T-helper 1 cell (primary cell): ENCODE measurements at places on chromosomes 12 and 14.
A peak's percentile ranks its signal among the peaks of the same experiment; 100 is the strongest.

GRCh38 chr14:49920935-49921334 lies 28.1 kb downstream of the ARF6 start:
- DNase-seq: no peak

GRCh38 chr14:95146079-95146771 lies 11.1 kb downstream of the DICER1 start:
- DNase-seq: no peak

GRCh38 chr12:6229224-6230218 lies 29.3 kb downstream of the CD9 start:
- no peak for DNase-seq

DNA sequence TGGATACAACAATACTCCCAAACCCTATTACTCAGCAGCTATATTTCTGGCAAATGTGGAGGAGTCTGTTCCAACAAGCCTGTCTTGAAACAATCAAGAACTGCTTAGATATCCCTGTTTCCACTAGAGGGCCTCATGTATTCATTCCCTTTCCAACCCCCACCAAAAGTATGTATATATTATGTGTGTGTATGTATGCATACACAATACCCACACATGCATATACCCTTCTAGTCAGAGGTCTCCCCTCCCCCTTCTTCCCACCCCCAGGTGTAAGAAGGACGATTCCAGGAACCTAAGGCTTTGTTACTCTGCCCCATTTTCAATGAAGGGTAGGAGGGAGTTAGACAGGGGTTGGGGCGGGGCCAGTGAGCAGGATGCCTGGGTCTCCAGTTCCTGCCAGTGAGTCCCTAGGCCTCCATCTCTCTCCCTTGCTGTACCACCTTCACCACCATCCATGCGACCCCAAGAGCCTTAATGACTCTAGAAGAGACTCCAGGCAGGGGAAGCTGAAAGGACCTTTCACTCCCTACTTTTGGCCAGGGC lies at the start of gene DGKA:
TSS of gene DGKA (plus strand) at position 392 of the 546 bp plus-strand sequence. CDS start 5,342 bp downstream, outside the sequence.
- peak; percentile 90 for DNase-seq

DNA sequence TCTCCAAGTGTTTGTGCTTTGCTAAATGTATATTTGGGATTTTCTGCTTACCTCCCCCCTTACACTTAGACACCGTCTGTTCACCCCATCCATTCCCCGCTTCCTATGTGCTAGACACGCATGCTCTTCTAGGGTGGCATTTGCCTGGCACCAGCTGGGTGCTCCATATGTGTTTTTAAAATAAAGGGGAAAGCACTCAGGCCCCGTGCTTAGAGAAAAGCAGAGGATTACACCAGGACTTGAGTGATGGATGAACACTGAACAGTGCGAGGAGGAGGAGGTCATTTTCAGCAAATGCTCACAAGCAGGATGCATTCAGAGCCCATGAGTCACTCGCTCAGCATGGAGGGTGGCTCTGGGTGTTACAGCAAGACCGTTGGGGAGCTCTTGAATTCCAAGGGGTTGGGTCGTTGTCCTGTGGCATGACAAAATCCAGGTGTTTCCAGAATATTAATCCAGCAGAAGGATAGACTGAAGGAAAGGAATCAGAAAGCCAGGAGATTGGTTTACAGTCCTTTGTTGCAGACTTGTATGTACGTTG lies 2.9 kb upstream of the BDKRB1 start:
- DNase-seq: no peak

DNA sequence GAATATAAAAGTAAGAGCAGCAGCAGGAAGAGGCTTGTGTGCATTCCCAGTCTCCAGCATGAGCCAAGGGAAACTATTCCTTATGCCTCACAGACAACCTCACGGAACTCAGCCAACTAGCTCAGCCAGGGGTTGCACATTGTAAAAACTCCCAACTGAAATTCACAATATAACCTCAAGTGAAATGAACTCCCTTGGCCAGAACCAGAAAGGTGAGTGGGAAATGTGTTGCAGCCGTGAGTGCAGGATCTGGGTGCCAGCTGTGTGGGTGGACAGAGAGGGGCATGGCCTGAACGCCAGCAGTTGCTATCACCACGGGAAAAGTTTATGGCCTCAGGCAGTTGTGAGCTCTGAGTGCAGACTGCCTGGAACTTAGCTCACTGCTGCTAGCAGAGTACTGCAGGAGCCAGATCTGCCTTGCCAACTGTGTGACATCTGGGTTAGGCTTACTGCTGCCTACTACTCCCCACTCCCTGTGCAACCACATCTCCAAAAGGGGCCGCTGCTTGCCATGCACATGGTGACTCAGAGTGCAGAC lies 2.3 kb upstream of the CLEC1A start:
- DNase-seq: no peak

DNA sequence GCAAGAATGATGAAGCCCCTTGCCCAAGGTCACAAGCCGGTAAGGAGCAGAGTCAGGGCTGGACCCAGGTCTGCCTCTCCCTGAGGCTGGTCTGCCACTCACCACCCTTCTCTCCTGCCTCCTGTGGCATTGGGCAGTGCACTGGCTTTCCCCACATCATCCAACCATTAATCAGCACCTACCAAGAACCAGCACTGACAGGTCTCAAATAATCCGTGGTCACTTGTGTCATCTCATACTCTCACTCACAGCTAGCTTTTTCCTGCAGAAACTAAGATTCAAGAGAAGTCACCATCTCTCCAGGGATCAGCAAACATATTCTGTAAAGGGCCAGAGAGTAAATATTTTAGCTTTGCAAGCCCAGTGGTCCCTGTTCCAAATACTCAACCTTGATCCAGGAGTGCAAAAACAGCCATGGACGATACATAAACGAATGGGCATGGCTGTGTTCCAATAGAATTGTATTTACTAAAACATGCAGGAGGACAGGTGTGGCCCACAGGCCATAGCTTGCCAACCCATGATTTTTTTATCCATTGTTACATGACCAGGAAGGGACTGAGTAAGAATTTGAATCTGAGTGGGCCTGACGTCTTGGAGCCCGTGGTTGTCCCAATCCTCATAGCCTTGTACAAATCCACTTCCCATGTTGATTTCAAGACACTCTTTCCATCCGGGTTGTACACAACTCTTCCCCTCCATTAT lies 374.2 kb downstream of the BCL11B start:
- no peak for DNase-seq

DNA sequence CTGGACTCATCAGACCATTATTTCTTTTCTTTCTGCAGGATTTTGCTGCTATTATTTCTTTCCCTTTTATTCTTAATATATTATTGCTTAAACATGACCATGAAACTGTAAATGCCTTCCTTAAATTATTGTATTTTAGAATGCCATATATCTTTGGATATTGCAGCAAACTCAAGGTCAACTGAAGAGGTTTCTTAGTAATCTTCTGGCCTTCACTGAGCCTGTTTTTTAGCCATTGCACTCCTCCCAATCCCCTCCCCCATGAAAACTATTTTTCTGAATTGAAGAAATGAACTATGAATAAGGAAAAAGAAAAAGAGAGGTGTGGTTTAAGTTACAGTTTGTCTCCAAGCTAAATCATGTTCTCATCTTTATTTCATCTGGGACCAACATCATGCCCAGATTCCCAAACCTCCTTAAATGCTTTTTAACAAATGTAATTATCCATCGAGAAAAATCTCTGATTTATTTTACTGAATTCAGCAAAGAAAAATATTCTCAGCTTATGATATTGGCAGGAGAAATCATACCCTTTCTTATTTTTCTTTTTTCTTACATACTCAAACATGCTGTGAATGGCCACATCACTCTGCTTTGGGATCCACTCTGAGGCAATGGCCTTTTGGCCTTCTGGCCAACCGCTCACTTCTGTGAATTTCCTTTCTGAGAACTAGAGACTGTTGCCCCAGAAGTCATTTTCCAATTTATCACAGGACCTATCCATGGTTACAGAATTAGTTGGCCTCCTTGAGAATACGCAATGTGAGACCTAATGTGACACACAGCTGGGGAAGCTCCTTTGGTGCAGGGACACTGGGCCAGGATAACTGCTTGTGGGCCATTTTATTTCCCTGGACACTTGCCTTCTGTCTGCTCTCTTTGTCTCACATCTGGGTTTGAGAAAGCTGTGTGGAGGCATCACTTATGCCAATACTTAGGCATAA lies 50.9 kb downstream of the IGF1 start:
- no peak for DNase-seq

DNA sequence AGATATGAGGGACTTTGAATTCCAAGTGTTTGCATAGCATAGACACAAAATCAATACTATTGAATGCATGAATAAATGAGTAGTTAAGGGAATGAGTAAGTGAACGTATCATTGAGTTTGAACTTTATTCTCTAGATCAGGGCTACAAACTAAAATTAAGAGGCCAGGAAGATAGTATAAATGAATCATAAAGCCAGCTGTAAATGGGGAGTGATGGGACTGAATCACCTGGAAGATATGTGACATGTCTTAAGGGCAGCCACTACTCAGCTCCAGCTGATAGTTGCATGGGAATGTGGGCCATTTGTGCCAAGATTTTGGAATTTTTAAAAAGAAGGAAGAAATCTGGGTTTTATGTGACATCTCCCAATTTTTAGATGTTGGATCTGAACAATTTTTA lies 229.9 kb downstream of the AKAP6 start:
- no peak for DNase-seq

- no peak for DNase-seq
These were observed 57.7 kb downstream of the RPAP3 start for GRCh38 chr12:47648056-47648579.

GRCh38 chr14:85686908-85687307 lies 157.0 kb downstream of the FLRT2 start:
- DNase-seq: no peak

DNA sequence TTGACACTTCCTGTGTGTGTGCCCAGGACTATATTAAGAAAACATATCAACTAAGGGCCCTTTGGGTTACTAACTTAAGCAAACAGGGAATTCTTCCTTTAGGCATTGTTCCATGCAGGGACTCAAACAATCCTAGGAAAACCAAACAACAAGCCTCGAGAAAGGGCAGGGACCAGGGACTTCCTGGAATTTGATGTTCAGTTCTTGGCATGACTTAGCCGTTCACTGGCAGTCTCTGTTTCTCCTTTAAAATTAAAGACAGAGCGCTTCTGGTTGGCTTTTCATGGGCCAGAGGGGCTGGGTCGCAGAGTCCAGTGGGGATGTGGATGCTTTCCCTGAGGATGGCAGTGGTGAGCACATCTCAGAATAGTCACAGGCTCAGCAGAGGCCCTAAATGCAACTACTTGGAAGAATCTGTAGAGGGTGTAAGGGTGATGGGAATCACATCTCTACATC lies 35.2 kb downstream of the RNFT2 start:
- no peak for DNase-seq

DNA sequence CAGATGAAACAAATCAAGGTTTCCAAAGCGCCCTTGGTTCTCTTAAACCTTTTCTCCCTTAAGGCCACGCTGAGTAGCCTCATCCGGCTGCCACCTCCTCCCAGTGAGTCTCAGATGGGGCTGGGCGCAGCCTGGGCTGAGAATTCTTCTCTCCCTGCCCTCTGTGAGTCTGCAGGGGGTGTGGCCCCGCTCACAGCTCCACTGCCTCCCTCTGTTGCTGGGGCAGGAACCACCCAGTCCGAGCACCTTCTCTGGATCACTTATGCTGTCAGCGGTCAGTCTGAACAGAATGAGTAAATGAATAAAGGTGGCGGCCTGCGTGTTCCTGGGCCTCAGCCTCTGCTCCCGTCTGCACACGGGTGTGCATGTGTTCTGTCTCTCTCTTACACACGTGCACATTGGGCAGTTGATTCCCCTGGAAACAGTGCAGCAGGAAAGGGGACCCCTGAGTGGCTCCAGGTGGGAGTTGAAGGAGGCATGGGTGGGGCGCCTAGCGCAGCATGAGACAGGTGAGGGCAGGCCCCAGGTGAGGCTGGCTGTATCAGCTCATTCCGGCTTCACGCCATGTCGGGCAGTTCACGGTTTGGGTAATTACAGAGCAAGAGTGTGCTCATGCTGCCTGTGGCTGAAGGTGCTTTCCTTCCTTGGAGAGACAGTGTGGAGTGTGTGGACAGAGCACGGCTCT lies 4.3 kb downstream of the PAPLN start:
- DNase-seq: no peak

GRCh38 chr14:28412077-28412476 lies 354.5 kb upstream of the FOXG1 start:
- DNase-seq: no peak

DNA sequence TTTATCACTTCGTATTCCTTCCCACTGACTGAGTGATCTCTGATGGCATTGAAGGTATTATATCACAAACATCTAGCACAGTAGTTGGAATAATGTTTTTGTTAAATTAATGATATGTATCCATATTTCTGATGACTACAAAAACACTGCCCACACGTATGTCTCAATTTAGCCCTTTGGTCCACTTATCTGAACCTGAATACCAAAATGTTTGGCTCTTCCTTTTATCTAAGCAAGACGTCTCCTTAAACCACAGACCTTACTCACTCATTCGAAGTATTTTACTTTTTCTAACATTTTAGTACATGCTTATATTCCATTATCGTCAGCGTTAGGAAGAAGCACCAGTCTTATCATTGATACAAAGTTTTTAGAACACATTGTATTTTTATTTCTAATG lies 126.4 kb downstream of the PIK3C2G start:
- no peak for DNase-seq

- DNase-seq: no peak
These were observed 362 bp upstream of the TSFM start for GRCh38 chr12:57782243-57782607.

DNA sequence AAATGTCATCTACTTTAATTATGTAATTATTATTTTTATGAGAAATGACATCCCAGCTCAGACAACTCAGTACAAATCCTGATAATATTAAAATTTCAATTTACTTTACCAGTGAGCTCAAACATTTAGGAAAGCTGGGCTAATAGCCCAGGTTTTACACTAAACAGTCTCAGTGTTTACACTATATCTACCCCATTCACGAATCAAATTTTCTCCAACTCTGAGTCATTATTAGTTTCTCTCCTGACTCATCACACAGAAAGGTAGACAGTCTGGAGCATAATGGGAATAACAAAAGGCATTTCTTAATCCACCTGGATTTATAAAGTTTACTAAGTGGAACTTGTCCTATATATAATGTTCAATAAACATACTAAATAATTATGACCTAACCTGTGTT lies 5.7 kb downstream of the PAWR start:
- no peak for DNase-seq

GRCh38 chr12:26172946-26173552 lies 22.3 kb upstream of the SSPN start:
- no peak for DNase-seq

DNA sequence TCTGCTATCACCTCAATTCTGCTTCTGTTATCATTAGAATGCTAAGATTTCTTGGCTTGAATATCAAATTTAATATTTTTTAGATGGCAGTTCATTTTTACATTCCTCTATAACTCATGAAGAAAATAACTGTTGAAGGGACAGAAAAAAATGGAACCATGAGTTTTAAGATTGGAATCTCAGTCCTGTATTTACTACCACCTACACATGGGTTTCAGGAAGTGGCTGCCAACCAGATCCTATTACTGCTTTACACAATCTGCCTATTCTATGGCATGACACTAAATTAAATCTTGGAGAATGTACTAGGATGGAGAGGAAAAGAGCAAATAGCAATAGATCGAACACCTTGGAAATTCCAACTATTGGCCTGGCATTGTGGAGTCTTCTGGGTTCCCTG lies 140.8 kb downstream of the DUSP6 start:
- DNase-seq: no peak
